Activated CD8-positive, alpha-beta memory T cell treated with anti-CD3 and anti-CD28 coated beads, Interleukin-2, amount 50 U/mL, for 4 hours (primary cell): ENCODE measurements at places on chromosomes 6 and 20.

DNA sequence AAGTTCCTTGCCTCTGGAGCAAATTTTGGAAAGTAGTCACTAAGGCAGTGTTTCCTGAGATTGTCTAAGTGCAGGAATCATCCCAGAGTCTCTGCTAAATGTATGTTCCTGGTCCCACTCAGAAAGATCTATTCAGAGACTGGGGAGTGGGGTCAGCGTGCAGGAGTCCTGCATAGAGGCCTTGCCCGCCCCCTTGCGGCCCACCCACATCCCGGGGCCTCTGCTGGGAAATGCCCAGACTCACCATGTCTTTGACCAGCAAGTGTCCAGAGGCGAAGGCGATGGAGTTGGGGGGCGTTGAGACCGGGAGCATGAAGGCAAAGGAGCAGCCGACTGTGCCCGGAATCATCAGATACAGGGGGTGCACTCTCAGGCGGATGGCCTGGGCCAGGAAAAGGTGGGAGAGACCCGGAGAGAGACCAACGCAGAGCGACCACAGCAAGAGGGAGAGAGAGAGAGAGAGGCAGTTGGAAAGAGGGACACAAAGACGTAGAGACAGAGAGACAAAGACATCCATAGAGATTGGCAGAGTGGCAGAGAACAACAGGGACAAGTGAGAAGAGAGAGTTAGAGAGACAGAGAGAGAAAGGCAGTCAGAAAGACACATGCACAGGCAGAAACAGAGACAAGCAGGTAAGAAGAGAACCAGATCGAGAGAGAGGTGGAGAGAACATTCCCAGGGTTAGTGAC is 12.9 kb upstream of the OCSTAMP start:
- DNase-seq = no peak

DNA sequence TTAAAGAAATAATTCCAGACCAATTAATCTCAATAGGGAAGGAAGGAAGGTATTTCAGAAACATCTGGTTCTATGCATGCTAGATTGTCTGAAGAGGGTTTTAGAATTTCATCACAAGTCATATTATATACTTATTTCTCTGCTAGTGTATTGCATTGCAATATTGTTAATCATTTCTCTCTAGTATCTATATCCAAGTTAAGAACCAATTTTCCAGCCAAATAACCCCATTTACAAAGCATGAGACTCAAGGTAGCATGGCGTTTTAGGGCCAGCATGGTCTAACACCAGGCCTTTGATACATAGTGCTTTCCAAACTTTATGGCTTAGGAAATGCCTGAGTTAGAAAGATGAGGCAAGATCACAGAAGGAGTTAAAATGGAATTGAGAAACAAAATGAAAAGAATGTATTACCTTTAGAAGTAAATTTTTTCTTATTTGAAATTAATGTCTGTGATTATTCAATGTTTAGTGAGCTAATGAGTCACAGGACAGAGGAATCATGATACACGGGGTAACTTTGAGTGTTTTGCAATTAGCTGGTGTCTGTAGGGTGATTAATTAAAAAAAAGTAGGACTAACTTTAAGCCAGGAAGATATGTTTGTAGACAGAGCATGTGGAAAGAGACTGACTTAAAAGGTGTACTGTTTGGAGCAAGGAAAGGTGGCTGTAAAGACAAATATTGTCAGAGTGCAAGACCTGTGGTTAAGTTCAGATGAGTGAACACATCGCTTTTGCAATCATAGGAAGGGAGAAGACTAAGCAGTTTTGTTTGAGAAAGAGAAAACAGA is 1006.2 kb upstream of the CITED2 start:
- DNase-seq = no peak

GRCh38 chr6:3208098-3208774 is 19.2 kb downstream of the TUBB2B start:
- no peak for DNase-seq

GRCh38 chr20:53838311-53838868 is 232.0 kb downstream of the BCAS1 start:
- DNase-seq = no peak

DNA sequence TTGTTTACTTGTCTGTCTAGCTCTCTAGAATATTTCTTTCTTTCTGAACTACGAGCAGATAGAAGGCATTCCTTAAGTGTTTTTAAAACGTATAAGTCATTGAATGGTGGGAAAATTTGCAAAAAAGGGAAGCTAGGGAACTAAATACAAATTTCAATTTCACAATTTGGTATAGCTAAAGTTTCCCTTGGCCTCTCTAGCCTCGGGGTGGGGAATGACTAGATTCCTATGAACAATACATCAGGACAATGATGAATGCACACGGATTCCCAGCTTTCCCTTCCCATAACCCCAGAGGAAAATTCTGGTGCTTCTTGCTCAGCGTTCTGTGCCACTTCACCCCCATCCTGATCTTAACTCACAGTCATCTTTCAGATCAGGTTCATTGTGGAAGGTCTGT is 113.3 kb upstream of the ASF1A start:
- DNase-seq = no peak

GRCh38 chr20:12030470-12030869 is 112.8 kb downstream of the BTBD3 start:
- no peak for DNase-seq

DNA sequence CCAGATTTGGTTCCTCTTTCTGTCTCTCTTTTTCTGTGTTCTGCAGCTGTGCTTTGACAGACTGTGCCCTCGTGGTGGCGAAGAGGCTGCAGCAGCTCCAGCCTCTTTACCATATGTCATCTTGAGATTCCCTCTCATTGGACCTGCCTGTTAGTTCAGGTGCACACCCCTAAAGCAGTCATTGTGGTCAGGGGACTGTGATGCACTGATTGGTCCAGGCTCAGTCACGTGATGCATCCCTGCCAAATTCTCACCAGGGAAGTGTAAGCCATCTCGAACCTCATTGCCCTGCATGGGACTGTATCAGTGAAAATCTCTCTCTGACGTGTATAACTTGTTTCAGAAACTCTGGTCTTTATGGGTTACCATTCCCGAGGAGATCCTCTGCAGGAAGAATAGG is 160.3 kb downstream of the EYA2 start:
- DNase-seq = no peak

DNA sequence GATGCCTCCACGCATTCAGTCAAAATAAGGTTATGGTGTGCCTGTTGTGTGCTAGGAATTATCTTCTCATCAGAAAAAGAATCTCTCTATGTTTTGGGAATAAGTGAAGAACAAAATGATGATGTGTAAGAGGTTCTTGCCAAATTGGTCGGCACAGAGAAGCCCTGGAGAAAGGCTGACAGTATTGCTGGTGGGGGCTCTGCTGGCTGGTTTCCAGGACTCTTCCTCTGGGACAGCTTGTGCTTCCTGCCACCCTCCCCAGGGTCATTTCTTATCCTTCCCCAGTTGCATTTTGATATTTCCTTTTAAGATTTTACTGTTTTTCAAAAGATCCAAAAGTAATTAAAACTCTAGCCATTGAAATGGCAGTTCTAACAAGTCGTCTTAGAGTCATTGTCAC is 22.1 kb downstream of the CST4 start:
- DNase-seq = no peak

DNA sequence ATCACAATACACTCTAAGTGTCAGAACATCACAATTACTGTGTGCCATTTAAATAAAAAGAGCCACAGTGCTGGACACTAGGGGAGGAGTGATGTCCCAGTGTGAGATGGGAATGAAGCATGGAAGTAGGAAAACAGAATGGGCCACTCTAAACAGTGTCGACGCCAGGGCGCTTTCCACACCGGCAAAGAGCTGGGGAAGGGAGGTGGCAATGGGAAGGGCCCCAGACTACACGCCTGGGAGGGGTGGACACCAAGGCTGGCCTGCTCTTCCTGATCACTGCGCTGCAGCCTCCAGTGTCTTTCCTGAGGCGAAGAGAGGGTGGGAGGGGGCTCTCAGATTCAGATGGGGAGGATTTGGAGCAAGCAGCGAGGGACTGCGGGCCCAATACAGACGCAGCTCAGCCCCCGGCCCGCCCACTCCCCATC is 75.9 kb downstream of the ERMARD start:
- no peak for DNase-seq

DNA sequence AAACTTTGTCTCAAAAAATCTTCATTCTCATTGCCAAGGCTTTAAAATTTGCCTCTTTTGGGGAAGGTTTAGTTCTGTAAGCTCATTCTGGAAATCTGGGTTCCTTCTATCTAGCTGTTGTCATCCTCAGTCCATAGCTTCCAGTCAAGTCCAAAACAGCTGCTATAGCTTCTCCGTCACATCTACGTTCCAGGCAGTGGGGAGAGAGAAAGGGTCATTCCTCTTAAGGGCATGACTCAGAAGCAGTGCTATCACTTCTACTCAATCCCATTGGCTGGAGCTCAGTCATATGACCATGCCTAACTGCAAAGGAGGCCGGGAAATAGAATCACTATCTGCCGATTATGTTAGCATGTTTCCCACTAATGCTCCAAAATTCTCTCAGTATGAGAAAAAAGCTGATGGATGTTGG is 141.4 kb upstream of the PTPN1 start:
- no peak for DNase-seq

GRCh38 chr20:37315452-37316110 is 26.1 kb downstream of the MANBAL start:
- DNase-seq = no peak

- no peak for DNase-seq
Measured at GRCh38 chr20:41011551-41012067, 17.0 kb upstream of the TOP1 start.

DNA sequence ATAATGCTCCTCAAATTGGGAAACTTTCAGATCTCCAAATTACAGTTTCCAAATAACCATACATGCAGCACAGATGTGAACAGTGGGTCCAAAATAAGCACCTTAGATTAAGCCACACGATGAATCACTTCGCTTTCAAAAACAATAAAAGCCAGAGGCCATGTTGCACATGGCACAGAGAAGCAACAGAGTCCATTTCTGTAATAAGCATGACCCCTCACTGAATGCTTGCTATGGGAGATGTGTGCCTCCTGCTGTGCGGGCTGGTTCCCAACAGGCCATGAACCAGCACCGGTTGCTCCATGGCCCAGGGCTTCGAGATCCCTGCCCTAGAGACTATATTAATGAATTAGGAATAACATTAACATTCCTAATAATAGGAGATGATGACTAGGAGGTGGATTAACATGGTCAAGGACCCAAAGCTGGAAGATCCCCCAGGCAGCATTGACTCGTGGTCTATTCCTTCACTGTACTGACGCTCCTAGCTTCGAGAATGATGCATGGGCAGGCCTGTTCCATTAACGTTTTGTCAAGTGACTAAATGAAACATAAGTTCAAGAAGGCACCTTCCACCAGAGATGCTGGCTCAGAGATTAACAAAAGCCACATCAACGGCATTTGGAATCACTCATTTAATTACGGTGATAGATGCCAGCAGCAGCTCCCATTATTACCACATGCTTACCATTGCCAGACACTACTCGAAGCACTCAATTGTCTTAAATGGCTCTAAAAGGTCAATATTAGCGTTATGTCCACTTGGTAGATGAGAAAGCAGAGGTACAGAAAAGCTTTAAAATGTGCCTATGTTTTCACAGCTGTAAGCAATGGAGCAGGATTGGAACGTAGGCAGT is 470.6 kb upstream of the AGPAT4 start:
- no peak for DNase-seq

DNA sequence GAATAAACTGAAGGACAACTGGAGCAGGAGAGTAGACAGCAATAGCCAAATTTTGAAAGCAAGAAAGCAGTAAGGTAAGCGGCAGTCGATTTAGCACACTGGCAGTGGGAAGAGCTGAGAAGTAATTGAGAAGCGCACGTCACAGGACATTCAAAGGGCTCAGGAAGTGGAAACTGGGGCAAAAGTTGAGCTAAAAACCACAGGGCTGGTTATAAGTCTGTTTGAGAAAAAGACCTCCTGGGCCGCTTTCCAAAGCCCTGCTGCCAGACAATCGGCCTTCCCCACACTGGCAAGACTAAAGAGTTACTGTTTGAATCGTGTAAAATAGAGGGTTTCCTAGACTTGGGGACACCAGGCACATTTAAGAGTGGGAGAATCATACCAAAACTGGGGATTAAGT is 161.4 kb downstream of the DNAH8 start:
- DNase-seq = no peak

DNA sequence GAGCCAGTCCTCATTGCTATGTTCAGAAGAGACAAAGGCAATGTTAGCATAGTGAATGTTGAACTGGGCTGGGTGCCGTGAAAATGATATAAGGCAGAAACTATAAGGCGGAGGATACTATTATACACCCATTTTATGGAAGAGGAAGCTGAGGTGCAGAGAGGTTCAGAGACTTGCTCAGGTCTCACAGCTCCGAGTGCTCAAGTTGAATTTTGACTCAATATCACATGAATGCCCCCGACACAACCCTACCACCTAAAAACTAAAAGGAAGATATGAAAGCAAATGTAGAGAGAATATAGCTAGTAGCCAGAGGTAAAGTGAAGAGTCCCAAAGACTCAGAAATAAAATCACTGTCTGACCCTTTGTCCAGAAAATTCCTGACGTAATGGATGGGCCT is 56.7 kb downstream of the PPP1R16B start:
- DNase-seq = no peak
